Activated T-helper 1 cell treated with Interleukin-2 at 50 U/mL for 16 hours (primary cell): ENCODE measurements at places on chromosomes 5 and 9.

DNA sequence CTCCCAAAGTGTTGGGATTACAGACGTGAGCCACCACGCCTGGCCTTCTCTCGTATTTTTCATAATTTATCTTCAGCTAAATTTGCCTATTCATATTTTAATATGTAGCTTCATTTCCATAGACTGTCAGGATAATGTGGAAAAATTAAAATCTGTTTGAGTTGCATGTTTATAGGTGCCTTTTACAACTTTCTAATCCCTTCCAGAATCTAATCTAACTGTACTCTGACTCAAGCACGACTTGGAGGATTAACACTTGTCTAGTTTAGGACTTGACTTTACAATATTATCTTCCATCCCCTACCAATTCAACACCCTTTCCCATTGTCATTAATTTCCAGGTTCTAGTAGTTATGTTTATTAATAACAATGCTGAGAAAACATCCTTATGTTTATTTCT is 1761.5 kb downstream of the MAT2B start:
- DNase-seq: no peak

- DNase-seq: no peak
Measured at GRCh38 chr9:83154821-83155220, 91.9 kb upstream of the RASEF start.

DNA sequence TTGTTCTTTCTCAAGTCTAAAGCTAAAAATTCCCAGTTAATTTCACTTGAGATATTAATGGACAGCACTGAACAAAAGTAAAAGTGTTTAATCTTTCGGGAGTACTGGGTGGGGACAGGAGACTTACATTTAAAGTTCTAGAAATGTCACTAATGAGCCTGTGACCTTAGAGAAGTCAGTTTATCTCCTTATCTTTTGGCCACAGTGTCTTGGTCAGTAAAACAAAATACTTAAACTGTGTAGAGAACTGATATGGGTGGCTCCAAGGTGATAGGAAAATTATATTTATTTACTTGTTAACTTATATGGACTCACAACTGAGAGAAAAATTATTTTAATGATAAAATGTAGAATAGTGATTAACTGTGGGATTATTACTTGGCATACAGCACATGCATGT is 8.9 kb downstream of the IPO11 start:
- no peak for DNase-seq

- no peak for DNase-seq
Measured at GRCh38 chr9:127180457-127181314, 58.3 kb upstream of the ANGPTL2 start.

DNA sequence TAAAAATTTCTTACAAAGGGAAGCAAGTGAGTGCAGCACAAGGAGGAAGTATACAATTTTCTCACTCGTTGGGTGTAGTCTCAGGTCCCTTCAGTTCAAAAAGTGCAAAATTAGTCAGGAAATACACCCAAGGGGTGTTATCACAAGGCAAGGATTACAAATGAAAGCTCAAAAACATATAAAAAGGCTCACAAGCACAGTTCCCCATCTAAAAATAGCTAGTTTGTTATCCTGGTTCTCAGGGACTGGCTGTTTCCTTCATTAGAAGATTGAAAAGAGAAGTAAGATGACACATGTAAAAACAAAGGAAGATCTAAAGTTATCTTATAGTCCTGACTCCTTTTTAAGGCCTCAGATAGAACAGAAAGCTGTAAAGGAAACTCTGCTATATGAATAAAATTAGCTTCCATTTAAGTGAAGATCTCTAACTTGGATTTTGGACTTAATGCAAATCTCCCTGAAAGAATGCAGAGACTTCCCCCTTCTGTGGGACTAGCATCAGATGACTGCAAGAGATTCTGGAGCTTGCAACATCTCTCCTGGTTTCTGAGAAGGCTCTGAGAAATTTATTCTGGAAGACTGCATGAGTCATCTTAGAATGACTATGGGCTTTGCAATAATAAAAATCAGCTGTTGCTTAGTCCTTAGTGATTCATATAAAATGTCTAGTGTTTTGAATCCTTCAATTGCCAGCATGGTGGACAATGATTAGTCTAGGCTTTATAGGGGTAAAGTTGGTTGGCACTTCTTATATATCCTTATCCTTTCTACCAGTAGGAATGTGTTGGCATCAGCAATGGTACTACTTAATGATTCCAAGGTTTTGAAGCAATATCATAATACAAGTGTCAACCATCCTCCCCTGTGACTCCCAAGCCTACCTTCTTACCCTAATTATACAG is 25.4 kb downstream of the DAB2 start:
- DNase-seq: no peak

DNA sequence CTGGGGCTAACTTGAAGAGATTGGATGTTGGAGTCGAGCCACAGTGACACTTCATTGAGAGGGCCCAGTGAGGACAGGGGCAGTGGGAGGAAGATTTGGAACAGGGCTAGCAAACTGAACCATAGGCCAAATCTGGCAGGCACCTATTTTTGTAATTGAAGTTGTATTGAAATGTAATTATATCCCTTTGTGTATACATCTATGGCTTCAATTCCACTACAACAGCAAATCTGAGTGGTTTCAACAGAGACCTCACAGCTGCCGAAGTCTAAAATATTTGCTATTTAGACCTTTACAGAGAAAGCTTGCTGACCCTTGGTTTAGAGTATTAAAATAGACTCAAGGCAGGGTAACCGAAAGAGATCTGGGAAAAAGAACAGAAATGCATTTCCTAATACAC is 4.7 kb upstream of the TNFSF8 start:
- no peak for DNase-seq

- DNase-seq: no peak
Measured at GRCh38 chr5:143197260-143197656, 206.2 kb downstream of the NR3C1 start.

DNA sequence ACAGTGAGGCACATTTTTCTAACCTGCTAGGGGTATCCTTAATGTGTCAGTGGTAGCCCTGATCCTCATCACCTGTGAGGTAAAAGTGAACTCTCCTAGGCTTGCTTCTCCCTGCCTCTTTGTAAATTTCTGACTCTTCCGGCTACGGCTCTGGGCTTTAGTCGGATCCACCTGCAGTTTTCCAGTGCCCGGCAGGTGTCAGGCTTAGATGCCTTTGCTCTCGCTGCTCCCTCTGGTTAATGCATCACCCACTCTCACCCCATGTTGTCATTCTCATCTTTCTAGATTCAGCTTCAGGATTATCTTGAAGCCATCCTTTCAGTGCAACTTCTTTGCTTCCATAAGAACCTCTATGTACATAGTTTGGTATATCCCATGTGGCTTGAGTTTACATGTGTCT is 3.6 kb downstream of the CEP78 start:
- no peak for DNase-seq

DNA sequence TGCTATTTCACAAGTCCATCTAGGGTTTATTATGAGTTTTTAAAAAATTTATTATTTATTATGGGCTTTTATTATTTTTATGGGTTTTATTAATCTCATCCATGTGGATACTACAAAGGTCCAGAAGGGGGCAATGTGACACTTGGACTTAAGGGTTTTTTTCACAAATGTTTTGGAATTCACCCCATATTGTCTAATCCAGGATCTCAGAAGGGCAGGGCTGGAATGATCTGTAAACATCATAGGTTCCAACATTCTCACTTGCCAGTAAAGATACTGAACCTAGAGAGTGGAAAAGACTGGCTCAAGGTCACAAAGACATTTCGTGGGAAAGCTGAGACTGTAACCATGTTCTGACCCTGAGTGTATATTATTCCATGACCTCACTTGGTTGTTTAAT is 35.6 kb downstream of the NIM1K start:
- no peak for DNase-seq

- no peak for DNase-seq
Measured at GRCh38 chr9:114957558-114957957, 27.2 kb upstream of the TNFSF8 start.

DNA sequence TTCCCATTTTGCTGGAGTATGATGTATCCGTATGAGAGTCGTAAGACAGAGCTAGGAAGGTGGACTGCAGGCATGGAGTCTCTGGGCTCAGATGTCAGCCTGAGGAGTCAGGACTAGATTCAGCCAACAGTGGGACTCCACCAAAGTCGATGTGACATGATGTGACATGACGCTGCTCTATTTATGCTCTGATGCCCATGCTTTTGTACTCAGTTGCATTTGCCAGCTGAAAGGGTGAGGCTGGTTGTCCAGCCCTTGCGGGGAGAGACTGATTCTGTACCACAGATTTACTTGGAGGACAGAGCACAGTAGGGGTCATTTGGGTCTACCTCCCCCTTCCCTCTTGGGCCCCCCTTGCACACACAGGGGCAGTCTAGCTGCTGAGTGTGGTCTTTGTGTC is 88.5 kb upstream of the ATG10 start:
- no peak for DNase-seq

GRCh38 chr9:81396528-81396927 is 292.8 kb downstream of the TLE1 start:
- no peak for DNase-seq

GRCh38 chr9:2655411-2655901 is 33.9 kb downstream of the VLDLR start:
- DNase-seq: no peak

DNA sequence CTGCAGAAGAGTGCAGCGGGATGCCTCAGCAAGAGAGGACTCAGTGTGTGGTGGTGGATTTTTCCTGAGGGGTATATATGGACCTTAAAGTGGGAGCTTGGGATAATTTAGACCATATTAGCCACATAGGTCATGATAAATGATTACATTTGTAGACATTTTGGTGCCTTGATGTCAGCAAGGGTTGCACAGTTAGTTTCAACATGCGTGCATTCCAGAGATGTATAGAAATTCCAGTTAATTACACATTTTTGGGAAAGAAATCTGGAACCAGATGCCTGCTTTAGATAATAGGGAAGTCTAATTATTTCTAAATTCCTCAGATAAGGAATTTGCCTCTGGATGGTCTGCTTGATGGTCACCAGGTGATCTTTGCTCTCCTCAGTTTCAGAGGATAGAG is 440.6 kb upstream of the PAPPA start:
- no peak for DNase-seq

- no peak for DNase-seq
Measured at GRCh38 chr5:35781181-35781790, 75.4 kb upstream of the IL7R start.

- DNase-seq: peak; percentile 36
Measured at GRCh38 chr5:149636861-149637246, 55.6 kb downstream of the ARHGEF37 start.

DNA sequence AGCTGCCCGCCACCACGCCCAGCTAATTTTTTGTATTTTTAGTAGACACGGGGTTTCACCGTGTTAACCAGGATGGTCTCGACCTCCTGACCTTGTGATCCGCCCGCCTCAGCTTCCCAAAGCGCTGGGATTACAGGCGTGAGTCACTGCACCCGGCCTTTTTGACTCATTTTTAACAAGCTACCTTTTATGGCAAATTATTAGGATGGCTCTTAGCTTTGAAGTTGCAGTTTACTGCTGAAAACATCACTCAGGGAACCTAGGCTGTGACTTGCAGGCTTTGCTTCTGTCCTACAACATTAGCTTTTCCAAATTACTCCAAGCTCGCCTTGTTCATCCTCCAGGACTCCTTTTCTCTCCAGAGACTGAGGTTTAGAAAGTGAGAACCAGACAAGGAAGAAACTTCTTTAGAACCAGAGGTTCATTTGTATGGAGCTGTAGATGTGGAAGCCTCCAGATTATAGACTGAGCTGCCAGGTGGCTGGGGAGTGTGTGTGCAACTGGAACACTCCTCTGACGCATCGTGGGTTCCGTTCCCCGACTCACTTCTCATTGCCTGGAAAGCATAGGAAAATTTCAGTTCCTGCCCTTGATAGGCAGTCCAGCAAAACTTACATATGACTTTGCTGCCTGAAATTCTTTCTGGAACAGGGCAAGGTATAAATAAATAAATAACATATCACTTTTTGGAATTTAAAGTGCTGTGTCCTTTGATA is 23.8 kb upstream of the SPTAN1 start:
- DNase-seq: no peak

GRCh38 chr5:80960531-80961375 is 590 bp downstream of the RASGRF2 start:
- peak; percentile 26 for DNase-seq

DNA sequence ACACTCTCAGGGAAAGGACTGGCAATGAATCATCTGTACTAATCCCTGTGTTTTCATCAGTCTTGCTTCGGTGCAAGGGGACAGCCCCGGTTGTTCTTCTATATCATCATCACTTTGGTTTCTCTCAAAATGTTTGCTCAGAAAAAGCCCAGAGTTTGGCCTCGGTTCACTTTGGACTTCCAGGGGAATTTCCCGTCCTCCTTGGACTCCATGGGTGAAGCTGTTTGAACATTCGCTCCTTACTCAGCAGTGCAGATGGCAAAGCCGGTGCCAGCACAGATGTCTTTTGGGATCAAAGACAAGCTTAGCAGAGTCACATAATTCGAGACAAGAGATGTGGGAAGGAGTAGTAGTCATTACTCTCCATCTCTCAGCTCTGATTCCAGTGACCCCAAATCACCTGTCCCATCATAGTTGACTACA is 69.8 kb upstream of the TNFSF8 start:
- DNase-seq: no peak

DNA sequence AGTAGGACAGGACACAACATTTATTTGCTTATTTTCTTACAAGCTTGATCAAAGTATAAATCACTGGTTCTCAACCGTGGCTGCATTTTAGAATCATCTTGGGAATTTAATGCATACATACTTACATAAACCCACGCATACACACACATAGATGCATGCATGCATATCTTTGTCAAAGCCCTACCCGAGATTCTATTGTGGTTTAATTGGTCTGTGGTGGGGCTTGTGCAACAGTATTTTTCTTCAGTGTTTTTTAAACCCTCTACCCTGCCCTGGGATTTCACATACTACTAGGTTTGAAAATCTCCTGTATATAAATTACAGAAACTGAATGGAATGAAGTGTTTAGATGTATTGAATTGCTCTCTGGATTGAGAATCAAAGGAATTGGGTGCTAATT is 1166.2 kb downstream of the MAT2B start:
- no peak for DNase-seq

DNA sequence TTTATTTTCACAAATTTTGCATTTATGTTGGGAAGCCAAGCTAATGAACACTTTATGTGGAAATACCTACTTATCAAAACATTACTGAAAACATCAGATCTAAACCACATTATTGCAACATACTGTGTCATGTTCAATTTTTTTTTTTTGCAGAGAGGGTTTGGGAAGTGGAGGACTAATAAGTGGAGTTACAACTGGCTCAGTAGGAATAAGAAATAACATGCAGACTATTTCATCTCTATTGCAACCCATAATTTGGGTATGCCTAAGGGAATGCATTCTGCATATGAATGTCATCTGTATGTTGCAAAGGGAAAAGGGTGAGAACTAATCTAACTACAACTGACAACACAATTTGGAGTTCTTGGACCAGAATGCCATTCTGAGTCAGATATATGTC is 41.8 kb downstream of the APC start:
- DNase-seq: no peak
